ENCODE measurements at places on chromosomes 1 and 21. TPM values are rescaled to one million over a fixed set of nuclear protein-coding genes. Genes with fewer than 3 reads are reported as not detected.

DNA sequence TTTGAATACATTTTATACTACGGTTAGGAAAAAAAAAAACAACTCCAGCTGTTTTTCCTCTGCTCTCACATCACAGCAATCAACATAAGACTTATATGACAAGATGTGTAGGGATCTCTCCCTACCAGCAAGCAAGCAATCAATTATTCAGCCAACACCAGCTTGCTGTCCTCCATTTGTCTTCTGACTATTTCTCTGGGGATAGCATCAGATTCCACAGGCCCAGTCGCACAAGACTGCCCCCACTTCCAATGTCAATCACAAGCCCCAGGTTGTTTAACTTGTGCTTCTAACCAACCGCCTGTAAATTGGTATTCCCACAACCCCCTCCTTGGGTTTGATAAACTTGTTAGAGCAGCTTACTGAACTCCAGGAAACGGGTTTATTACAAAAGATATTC, 873.1 kb upstream of the TMPRSS15 start:
- no peak for DNase-seq

DNA sequence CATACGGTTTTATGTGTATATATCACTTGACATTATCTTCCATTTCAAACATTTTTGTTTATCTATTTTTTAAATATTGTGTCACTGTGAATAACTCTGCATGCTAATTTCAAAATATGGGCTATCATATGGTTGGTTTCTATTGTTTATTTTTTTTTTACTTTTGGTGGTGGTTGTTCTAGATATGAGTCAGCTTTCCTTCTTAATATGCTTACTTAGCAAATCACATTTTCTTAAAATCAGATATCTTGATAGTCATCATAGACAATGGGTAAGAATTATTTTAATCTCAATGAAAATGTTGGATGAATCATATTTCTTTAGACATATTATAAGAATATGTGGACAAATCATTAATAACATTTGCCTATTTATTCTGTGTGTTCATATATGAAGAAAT, 881.5 kb downstream of the BRINP3 start:
- no peak for DNase-seq

DNA sequence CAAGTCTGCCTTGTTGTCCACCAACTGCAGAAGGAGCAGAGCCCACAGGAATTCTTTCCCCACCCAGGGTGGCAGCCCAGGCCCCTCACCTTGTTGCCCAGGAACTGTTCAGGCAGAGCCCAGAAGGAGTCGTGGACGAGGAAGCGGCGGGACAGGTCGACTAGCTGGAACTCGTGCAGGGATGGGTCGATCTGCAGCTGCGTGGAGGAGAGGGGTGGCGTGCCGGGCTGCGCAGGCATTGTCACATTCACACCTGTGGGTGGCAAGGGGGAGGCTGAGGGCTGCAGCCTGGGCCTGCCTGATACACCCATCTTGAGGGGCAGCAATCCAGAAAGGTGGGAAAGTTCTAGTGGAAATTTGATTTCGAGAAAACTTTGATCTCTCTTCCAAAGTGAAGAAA, 55.9 kb downstream of the HSPG2 start:
- no peak for DNase-seq

GRCh38 chr1:62082456-62083363, 111.9 kb upstream of the L1TD1 start:
- peak; percentile 39 for DNase-seq

DNA sequence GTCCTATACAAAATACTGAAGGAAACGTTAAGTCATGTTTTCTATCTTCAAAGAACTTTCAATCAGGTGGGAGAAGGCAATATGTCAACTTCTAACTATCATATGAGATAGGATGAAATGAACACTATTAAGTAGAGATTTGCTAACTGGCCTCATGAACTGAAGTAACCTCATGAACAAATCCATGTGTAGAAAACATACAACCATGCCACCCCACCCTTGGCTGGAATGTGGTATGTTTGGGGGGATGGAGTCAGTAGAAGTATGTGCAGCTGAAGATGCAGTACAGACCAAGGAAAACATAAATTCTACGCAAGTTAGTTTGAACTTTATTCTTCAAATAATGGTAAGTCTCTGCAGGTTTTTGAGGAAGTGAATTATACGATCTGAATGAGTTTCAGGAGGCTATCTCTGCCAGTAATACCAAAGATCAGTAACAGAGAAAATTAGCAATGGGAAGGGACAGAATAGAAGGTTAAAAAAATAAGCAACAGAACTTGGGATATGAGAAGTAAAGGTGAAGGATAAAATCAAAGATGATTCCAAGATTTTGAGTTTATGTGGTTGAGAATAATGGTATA, 4.5 kb downstream of the TRMT1L start:
- no peak for DNase-seq

DNA sequence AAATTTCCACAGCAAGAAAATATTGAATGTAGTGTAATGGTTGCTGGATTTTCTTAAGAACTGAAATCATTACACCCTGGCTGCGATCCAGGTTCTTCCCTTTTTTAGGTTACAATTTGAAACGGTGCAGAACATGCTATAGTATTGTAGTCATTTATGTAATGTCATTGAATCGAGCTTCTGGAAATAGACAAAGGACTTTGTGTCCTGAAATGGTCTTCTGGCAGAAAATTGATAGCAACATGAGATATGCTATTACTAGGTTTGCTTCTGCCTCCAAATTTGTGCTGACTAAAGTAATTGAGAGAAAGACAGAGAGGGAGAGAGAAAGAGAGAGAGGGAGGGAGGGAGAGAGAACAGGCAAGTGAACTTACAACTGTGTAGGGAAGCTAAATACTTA, 146.2 kb upstream of the NFIA start:
- DNase-seq: no peak

DNA sequence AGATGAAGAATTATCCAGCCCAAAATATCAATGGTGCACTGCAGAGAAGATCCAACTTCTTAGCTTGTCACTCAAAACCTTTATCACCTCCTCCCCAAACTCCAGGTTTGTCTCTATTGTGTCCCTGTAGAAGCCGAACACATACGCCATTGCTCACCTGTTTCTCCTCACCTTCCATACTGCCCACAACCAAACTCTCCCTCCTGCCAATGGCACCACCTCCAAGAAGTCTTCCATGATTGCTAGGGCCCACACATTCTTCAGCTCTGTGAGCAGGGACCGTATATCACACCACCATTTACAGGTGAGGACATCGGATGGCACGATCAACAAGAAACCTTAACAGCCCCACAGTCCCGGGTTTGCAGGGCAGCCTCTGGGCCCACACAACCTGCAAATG, 2.2 kb downstream of the LAPTM5 start:
- DNase-seq: no peak

LCE3D gene
- total RNA-seq: not detected

DNA sequence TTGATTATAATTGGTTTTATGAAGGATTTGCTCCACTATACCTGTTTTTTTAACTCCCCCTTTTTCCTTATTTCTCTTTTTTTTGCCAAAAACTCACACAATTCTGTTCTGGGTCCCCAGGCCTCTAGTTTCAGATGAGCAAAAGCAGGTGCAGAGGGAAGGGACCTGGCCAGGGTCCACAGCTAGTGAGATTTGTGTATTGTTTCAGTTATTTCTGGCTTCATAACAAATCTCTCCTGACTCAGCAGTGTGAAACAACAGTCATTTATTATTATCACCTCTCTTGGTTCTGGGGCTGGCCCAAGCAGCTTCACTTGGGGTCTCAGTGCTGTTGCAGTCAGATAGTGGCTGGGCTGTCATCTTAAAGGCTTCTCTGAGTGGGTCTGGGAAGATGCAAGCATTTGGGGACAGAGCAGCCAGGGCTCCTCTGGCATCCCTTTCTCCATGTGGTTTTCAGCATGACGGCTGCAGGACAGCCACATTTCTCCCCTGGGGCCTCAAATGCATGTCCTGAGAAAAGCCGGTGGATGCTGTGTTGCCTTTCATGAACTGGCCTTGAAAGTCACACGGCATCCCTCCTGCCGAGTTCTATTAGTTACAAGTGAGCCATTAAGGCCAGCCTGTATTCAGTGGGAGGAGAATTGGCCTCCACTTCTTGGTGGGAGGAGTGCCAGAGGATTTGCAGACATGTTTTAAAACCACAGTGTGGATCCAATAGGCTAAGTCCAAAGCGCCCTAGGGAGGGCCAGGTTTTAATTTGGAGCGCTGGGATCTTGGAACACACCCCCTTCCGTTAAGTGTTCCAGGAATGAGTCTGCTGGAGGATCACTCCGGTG, 137.1 kb downstream of the CAMTA1 start:
- DNase-seq: peak; percentile 42

DNA sequence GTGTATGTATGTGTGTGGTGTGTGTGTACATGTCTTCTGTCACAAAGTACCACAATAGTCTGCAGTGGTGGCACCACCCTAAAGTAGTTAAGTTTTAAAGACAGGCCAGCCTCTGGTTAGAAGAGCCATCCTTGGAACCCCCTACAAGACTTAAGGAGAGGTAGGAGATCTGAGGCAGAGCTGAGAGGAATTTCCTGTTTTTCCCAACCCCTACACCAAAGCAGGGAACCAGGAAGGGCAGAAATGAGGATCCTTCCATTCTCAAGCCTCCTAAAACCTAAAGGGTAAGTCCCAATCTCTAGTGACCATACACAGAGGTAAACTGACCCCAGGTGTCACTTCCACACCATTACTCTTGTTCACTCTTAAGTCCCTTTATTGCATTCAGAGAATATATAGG, 11.1 kb downstream of the PEA15 start:
- no peak for DNase-seq

DNA sequence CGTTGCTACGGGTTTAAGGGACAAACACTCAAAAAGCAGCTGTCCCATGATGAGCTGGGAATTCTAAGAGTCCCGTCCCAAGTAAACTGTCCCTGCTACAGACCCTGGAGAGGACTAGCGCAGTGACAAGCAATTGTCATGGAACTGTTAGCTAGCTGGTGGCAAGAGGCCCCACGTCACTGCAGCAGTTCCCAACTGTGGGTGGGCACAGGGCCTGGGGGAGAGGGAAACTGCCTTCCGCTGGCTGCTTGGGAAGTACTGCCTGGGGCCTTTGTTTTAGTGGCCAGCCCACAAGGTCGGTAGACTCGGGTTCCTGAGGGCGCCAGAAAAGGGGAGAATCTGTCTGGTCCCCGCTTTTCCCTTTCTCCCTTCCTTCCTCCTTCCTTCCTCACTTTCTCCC, 97.4 kb downstream of the LACTBL1 start:
- no peak for DNase-seq

GRCh38 chr1:21046132-21046531, 130.6 kb downstream of the EIF4G3 start:
- no peak for DNase-seq

BRINP3 gene
- total RNA-seq: not detected

DNA sequence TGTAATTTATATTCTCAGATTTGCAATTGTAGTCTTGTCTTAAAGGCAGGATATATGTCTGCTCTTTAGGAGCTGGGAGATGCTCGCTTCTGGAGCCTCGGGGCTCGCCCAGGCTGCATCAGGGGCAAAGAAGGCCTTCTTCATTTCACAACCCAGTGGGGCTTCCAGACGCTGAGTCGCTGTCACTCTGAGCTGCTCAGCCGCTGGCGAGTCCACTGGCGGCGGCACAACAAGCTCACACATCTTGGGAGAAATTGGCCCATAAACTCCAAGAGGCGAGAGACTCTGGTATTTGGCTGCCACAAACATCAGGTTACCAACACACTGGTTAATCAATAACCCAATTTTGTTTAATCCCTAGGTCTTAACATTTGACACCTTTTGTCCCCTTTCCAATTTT, 216.6 kb downstream of the ATG4C start:
- DNase-seq: no peak

RNU1-1 gene
- 1,140 TPM for total RNA-seq

DNA sequence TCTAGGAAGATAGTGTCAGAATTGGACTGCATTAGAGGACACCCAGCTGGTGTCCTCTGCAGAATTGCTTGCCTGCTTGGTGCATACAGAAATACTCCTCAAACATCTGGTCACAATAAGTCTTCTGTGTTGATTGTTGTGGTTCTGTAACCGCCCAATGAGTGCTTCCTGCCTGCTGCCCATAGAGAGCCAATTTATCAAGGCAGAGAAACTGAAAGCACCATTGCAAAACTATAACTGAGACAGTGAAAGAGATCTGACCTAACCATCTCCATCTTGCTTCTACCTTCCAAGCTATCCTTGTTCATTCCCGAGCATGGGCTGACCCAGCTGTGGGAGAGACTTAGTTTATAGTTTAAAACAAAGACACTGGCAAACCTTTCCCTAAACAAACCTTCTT, 462.4 kb upstream of the RGS18 start:
- DNase-seq: no peak

GNPAT gene
- total RNA-seq: 34.8 TPM
